Activated T-helper 2 cell treated with anti-CD3 and anti-CD28 coated beads, Interferon-gamma antibody, Interleukin-2, Interleukin-4, amounts not matched to agents 10 μg/mL and 5 μg/mL and 100 μg/mL, durations not matched to agents 14 hours and 24 hours and 36 hours (primary cell): ENCODE measurements at places on chromosomes 3 and 15.

- no peak for DNase-seq
Observed at GRCh38 chr3:43870120-43870519, 179.4 kb downstream of the ABHD5 start.

DNA sequence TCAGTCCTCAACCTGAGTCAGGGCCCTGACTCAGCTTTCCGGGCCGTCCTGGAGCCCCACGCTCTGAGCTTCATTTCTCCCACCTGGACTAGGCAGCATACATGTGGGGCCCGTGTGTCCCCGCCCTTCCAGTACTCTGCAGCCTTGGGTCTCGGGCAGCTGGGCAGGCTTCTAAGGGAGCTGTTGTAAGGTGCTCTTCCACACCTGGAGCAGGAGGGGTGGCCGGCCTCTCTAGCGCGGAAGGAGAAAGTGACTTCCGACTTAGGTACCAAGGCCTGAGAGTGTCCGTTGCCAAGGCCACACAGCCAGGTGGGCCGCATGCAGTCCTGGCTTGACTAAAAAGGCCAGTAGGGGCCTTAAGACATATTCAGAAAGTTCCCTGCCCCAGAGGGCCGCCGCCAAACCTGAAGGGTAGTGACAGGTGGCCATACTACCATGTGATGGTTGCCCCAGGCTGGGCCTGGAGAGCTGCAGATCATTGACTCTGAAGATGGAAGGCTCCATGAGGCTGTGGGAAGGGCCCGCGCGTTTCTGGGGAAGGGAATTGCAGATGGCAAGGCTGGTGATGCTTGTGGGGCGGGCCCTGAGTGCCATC, 9.4 kb upstream of the SEMA3B start:
- DNase-seq: no peak

- DNase-seq: peak; percentile 77
Observed at GRCh38 chr3:50572158-50572557, 2.8 kb downstream of the HEMK1 start.

DNA sequence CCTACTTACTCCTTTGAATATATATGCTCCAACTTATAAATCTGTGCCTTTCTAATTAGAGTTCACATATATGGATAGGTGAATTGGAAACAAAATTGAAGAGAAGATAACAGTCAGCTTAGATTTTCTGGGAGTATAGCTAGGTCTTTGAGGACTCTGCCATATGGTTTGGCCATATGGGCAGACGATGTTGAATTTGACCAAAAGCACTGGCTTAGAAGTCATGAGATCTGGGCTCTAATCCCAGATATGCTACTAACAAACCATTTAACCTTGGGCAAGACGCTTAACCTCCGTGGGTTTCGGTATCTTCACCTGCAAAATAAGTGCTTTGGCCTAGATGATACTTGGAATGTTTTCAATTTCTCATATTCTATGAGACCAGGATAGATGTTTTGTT, 154.1 kb downstream of the LSAMP start:
- no peak for DNase-seq

DNA sequence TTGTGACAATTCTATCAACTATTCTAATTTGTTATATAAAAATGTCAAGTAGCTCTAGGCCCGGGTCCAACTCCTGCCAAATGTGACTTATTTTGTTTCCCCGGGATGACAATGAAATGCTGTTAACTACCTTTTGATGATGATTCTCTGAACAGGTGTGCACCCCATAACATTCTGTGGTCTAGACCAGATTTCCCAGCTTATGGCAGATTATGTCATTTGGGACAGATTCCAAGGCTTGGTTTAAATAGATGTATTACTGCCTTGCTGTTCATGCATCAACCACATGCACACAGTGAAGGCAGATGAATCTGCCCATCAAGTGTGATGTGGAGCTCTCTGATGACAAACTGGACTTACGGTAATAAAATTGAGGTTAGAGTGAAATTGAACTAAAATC, 150.5 kb downstream of the MECOM start:
- no peak for DNase-seq

GRCh38 chr3:56406826-56407515, 61.3 kb downstream of the ERC2 start:
- no peak for DNase-seq

DNA sequence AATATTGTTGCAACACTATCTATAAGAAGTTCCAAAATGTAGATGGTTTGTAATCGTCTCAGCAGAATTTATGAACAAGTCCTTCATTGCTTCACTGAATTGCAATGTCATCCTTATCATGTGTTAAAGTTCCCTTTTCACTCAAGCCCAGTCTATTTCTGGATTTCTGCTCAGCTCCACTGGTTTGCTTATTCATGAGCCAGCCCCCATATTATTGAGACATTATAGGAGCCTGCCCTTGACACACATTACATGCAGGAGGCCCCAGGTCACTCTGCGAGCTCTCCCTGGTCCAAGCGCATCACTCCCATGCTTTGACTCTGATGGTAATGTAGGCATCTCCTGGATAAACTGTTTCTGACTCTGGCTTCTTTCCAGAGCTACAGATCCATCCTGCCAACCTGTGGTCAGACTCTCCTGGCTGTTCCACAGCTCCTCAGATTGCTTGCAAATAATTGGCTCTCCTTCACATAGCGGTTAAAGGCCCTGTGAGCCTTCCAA, 56.9 kb downstream of the ABTB1 start:
- DNase-seq: no peak

GRCh38 chr3:33911525-33912322, 113.3 kb downstream of the PDCD6IP start:
- no peak for DNase-seq

DNA sequence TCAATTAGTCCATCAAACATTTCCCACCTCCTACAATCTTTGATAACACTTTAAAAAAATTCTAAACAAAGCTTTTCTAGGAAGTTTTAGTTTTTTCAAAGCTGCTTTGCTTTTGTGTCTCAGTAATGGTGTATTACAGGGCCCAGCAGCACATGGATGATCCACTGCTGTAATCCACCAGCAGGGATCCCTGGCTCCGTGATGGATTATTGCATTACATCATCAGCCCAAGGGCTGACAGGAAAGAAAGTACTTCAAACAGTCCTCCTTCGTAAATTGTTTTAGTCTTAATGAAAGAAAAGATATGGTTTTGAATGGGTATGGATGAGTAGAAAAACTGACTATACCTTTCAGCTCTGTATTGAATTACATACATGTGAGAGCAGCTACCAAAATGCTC, 688.9 kb upstream of the NAALADL2 start:
- DNase-seq: no peak

DNA sequence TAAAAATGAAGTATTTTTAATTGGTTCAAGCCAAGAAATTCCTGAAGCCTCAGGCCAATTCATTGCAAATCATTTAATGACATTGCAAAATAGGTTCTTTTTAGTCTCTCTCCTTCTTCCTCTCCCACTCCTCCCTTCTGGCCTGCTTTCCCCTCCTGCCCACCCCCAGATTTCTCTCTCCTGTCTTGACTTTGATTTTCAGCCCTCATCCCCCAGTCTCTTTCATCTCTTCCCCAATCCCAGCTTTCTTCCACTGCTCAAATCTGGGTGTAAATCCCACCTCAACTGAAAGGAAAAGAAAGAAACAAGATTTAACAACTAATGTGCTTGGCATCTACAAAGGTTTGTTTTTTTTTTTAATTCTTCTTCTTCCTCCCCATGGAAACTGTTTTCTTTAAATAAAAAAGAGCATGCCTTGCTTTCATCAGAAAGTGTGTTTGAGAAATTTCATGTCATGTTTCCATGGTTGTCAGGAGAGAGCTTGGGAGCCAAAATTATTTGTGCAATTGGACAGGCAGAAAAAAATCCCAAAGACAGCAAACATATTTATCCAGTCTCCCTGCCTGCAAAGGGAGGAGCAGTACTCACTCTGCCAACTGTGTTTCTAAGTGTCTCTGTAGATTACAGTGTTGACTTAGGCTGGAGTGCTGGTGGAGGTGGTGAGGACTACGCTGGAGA, 50.4 kb downstream of the BOC start:
- DNase-seq: no peak

DNA sequence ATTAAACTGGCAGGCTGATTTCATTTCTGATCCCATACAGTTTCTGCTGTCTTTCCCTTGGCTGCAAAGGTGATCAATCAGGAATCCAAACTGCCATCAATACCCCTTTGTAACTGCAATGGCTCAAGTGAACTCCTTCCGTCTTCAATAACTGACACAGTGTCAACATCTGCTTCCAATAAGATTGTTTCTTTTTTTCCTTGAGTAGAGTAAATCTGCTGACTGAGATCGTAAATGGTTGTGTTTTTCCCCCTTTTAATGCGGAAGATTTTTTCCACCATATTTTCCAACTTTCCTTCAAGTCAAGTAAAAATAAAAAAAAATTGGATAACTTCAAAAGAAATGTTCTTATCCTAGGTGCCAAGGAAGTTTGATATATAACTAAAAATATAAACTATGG, 48.7 kb downstream of the VGLL3 start:
- DNase-seq: no peak

GRCh38 chr3:79354179-79354688, 413.6 kb downstream of the ROBO1 start:
- no peak for DNase-seq

GRCh38 chr3:127758013-127758412, 64.3 kb downstream of the MGLL start:
- no peak for DNase-seq

DNA sequence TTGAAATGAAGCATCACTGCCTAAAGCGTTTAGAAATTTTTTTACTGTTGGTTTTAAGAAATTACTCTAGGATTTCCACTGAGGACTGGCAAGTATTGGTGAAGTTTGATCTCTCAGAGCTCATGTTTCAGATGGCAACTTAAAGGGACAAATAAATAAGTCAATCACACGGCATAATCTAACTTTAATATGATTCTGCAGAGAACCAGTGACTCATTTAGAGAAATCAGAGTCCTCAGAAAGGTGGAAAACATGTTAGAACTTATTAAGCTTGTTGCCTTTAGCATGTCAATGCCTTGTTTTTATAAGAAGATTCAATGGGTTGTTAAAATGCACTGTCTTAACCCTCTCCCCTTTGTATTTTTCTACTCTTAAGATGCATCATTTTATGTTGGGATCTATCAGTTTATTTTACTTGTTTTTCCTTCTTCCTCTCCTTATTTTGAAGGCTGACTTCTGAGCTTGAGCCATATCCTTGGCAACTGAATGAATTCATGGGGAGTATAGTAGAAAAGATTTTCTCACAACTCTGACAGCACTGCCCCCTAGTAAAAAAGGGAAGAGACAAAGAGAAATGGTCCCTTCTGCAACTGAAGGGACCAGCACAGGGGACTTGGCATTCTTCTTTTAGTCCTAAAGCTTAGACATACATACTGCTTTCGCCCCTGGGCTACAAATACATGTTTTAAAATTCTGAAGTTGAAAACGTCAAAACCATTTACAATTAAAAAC, 431.2 kb downstream of the LPP start:
- no peak for DNase-seq

GRCh38 chr3:193872265-193872753, 263.6 kb upstream of the HES1 start:
- no peak for DNase-seq

DNA sequence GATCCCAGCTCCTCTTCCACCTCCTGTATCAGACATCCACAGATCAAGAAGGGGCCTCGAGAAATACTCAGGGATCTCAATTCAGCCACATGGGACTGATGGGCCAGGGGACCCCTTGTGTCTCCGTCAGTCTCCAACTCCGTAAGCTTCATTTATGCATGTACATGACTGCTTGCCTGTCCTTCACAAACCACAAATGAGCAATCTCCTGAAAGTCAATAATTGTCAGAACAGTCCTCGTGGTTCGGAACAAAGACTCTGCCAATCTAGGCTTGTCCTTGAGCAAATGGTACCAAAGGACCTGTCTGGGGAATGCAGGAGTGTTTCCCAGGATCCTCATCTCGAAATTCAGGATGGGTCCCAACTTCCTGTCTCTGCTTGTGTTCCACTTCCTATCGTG, 20.8 kb downstream of the SLC12A8 start:
- DNase-seq: no peak

GRCh38 chr15:90062462-90062932, 39.8 kb downstream of the IDH2 start:
- no peak for DNase-seq

DNA sequence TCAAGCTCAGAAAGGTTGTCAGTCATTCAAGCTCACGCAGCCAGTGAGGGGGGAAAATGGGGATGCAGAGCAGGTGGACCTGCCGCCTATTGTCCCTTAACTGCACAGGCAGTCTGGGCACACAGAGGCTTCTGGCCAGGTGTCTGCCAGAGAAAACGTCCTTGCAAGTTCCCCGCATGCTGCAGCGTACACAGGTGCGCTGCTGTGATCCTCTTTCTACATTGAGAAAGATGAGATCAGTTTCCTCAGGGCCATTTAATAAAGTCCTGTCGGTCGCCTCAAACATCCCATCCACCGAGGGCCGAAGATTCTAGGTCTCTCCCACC, 445 bp upstream of the TSEN2 start:
- DNase-seq: no peak

DNA sequence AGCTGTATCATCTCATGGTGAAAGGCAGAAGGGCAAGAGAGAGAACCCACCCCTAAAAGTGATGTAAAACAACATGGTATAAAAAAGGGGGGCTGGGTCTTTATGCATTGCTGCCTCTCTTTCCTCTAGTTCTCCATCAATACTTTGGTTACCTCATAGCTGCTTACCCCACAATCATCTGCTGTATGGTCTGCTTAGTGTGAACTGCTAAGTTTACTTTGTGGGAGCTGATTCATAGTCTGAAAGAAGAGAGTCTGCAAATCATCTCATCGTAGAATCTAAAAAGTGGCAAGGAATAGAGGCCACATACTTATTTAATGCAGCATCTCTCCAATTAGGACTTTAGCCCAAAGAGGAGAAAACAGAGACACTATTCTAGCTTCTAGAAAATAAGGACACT, 546.8 kb downstream of the GBE1 start:
- DNase-seq: no peak

- DNase-seq: no peak
Observed at GRCh38 chr3:138307899-138308298, 21.8 kb downstream of the NME9 start.

GRCh38 chr3:43759297-43759782, 68.6 kb downstream of the ABHD5 start:
- no peak for DNase-seq

GRCh38 chr3:133992381-133992780, 37.3 kb downstream of the SLCO2A1 start:
- no peak for DNase-seq
